ENCODE measurements at places on chromosomes 5 and 9. TPM values are rescaled to one million over a fixed set of nuclear protein-coding genes. Genes with fewer than 3 reads are reported as not detected.

- DNase-seq: no peak
Measured at GRCh38 chr5:58239045-58239444, 220.8 kb downstream of the PLK2 start.

GRCh38 chr5:6540111-6540827 lies 91.6 kb downstream of the UBE2QL1 start:
- no peak for DNase-seq

- no peak for DNase-seq
Measured at GRCh38 chr5:169696621-169697510, 59.8 kb downstream of the DOCK2 start.

- DNase-seq: no peak
Measured at GRCh38 chr5:60354311-60354710, 345.7 kb downstream of the DEPDC1B start.

DNA sequence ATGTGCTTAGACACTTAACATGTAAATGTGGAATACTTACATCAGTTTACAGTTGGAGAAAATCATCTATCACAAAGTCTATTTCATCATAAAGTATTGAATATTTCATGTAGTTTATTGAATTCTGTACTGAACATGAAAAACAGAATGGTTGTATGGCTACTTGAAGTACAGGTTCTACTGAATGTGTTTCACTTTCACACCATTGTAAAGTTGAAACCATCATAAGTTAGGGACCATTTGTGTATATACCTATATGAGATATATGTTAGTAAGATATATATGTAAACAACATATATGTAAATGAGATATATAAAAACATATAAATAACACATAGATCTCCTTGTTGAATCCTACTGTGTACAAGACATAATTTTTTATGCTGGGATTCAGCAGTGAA lies 63.0 kb upstream of the TAF11L2 start:
- DNase-seq: no peak

DNA sequence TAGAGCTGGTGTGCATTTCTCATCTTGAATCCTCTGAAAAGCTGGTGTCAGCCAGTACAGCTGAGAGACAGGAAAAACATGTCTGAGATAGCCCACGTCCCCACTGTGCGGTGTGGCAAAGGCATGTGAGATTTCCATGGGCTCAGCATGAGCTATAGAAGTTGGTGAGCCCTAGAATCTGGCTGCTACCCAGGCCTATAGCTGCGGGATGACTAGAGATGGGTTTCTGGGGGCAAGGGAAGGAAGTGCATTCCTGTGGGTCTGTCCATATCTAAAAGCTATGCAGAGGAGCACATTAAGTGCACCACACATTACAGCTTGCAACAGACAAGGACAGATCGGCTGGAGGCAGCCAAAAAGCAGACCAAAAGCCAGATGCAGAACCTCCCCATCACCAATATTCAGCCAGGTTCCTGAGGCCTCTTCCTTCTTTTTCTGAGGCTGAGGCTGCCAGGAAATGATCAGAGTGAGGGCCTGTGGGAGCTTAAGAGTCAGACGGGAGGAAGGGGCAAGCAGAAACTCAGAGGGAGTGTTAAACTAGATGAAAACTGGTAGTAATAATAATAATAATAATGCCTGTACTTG lies 55.8 kb upstream of the RANBP3L start:
- no peak for DNase-seq

DNA sequence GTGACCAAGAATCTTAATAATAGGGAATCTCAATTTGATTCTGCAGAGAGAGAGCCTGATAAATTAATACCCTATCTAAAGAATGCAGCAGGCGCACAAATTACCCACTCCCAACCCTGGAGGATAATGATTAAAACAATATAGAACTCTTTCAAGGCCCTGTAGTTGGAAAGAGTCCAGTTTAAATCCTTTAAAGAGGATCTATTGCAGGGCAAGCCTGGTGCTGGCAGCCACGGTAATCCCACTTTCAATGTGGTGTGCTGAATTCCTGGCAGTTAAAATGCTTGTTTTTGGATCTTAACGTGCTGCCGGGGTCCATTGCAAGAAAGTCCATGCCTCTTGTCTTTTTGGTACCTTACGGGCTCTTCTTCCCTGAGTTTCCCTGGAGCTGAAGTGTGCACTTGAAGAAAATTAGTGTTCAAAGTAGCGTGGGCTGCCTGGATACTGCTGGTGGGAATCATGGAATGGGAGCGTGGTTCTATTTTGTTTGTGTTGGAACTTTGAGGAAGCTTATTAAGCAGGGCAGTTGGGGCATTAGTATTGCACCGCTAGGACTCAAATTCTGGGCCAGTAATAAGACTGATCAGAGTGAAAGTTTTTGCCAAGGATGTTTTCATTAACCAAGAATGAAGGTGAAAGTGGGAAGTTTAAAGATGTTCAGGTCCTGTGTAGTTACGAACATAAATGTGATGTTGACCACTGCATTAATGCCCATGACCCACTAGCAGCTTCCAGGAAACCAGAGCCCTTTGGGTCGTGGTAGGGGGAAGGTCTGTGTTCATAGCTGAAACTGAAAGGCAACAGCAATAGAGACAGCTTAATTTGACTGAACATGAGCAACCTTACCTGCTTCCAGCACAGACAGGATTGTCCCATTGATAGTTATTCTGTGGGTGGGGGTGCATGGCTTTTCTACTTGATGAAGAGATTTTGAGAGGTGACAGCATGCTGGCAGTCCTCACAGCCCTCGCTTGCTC lies 20.8 kb downstream of the MARCHF6 start:
- no peak for DNase-seq

DNA sequence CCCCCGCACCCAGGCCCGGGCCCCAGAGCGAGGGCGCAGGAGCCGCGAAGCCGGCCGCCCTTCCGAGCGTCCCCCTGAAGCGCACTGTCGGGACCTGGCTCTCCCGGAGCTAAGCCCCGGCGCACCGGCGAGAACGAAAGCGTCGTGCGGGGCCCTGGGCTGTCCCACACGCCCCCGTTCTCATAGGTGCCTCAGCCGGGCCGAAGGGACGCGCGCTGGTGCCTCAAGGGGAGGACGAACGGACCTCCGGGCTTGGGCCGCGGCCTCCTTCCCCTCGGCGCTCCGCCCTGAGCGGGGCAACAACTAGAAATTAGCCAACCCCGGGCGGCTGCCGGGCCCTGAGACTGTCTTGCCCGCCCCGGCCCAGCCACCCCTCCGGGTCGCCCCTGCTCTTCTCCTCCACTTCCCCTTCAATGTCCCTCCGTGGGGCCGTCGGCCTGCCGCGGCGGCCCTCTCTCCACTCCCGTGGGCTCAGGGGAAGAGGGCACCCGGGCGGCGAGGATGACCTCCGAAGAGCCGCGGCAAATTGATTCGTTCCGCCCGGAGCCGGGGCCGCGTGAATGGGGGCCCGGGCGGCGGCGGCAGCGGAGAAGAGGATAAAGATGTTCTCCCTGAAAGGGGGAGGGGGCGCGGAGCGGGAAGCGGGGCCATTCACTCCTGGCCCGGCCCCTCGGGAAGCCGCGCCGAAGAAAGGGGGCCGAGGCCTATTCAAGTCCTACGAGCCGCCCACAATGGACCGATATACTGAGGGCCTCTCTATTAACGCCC lies 3.5 kb upstream of the PRDM12 start:
- no peak for DNase-seq

DNA sequence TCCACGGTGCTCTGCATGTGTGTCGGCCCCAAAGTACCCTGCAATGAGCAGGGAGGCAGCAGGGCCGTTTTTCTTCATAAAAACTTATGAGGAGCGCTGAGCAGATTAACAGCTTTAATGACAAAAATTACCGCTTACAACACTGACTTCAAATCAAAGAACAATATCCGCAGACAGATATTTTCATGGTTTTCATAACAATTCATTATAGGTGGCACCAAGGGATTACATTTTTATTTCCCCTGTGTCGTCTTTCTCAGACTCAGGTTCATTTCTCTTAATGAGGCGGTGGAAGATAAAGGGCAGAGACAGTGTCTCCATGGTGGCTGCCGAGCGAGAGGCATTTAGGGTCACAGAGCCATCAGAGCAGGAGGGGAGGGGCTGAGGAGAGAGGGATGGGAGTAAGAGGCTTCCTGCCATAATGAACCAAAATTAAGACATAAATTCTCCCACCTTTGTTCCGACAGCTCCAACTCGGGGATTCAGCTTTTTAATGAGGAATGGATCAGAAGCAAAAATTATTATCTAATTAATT lies 240.7 kb upstream of the CLINT1 start:
- no peak for DNase-seq

GRCh38 chr9:79701651-79702050 lies 129.9 kb downstream of the TLE4 start:
- no peak for DNase-seq

- DNase-seq: no peak
Measured at GRCh38 chr5:87529486-87530076, 116.9 kb upstream of the CCNH start.

DNA sequence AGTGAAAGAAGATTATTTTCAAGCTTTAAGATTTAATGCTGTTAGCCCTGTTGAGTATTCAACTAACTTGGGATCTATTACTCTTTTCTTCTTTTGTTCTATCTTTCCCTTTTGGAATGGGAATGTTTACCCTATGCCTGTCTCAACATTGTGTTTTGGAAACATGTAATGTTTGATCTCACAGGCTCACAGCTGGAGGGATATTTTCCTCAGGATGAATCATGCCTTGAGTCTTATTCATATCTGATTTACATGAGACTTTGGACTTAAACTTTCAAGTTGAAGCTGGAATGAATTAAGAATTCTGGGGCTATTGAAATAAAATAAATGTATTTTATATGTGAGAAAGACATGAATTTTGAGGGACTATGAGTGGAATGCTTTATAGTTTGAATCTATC lies 607.8 kb upstream of the PTGER4 start:
- DNase-seq: no peak

- DNase-seq: no peak
Measured at GRCh38 chr5:17019324-17019723, 83.2 kb upstream of the MYO10 start.

- no peak for DNase-seq
Measured at GRCh38 chr9:107648153-107648715, 158.7 kb upstream of the KLF4 start.

DNA sequence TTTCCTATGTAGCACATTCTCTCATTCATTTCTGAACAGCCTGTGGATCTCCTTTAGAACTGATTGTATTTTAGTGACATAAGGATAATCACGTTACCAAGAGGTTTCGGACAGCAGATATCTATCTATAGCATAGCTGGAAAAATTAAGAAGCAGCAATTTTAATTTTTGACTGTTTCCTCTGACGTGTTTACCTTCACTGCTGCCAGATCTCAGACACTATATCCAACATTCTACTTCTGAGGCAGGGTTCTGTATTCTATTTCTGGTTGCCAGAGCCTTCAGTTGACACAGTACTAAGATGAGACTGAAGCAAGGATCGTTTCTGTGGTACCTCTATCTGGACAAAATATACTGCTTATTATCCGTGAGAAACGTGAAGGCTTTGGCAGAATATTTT lies at the start of gene EFCAB9:
EFCAB9 (plus strand) TSS at position 301 of the 400 bp plus-strand sequence; CDS start at position 302, 1 bp downstream.
- no peak for DNase-seq

GRCh38 chr9:132606066-132606465 lies 23.7 kb downstream of the BARHL1 start:
- no peak for DNase-seq

GRCh38 chr9:96449523-96449844 lies 485 bp upstream of the HABP4 start:
- no peak for DNase-seq

GRCh38 chr9:130371196-130371966 lies 73.4 kb upstream of the ASS1 start:
- DNase-seq: no peak

DNA sequence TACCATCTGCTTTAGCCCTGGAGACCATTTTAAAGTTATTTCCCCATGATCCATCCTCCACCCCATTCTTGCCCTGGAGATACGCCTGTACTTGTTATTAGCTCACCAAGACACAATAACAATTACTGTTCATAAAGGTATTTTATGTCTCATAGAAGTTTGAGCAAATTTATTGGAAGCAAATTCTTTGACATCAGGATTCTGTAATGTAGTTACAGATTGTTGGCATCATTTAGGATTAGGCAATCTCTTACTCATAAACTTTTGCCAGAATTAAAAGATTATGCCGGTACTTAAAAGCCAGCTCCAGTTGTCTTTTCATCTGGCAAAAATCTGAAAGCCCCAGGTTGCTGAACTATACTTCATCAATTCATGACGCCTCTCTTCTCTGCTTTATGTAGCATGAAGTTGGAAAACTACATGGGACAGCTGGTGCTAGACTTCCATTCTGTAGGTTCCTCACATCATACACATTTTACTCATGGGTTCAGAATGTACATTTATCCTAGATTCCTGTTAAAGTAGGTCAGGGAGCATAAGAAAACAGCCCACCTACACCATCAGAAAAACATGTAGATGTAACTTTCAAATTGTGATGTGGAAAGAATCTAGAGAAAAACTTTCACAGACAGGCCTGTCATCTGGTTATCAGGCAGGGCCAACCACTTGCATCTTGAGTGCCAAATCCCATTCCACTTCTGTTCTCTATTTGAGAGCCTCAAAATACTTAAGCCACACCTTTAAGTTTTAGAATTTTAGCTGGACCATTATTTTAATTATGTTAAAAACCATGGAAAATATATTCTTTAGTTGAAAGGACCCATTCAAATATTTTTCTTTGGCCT lies 14.0 kb downstream of the ATP10B start:
- no peak for DNase-seq

- DNase-seq: no peak
Measured at GRCh38 chr5:39076101-39076756, 2.0 kb upstream of the RICTOR start.

The SPATA31C1 gene
- total RNA-seq: not detected

The CER1 gene
- total RNA-seq: not detected

The GPX3 gene
- not detected for total RNA-seq

The TRAF1 gene
- 80.6 TPM for total RNA-seq

The UBAP2 gene
- total RNA-seq: 28.6 TPM

The GADD45G gene
- total RNA-seq: 0.72 TPM

All from activated naive CD4-positive, alpha-beta T cell treated with anti-CD3 and anti-CD28 coated beads for 36 hours (primary cell).